ENCODE measurements at places on chromosomes 13 and 19.

- DNase-seq = no peak
These were observed 65.6 kb downstream of the ARHGAP35 start for GRCh38 chr19:46926170-46927071.

DNA sequence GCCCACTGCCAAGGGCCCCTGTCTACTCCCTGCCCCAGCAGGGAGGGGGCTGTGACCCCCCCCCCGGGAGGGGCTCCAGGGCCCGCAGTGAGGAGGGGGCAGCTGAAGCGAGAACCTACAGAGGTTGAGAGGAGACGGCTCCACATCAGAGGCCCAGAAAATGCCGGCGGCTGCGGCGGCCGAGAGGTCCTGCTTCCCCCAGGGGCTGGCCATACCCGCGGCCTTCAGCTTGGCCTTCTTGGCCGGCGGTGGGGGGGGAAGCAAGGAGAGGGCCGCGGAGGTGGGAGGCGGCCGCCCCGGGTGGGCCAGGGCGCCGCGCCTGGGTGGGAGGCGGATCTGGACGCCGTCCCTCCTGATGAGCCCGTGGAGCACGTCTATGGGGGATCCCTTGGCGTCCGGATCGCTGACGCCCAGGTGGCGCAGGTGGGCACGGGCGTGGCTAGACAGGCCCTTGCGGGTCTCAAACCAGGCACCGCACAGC, 9.2 kb upstream of the AKAP8L start:
- DNase-seq = no peak

DNA sequence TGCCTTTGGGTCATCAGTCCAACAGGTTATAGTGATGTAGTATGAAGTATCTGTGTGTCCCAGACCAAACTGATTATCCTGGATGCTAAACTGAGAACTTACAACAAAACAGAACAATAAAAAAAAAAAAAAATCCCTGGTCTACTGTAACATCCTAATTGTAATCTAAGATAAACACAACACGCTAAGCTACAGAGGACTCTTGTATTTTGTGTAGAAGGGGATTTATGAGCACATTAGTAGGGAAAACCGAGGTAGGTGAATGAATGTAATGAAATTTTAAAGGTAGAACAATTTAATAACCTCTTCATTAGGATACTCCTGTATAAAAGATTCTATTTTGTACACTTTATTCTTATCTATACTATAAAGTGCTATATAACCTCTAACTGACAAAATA, 424.1 kb downstream of the NDFIP2 start:
- DNase-seq = no peak

DNA sequence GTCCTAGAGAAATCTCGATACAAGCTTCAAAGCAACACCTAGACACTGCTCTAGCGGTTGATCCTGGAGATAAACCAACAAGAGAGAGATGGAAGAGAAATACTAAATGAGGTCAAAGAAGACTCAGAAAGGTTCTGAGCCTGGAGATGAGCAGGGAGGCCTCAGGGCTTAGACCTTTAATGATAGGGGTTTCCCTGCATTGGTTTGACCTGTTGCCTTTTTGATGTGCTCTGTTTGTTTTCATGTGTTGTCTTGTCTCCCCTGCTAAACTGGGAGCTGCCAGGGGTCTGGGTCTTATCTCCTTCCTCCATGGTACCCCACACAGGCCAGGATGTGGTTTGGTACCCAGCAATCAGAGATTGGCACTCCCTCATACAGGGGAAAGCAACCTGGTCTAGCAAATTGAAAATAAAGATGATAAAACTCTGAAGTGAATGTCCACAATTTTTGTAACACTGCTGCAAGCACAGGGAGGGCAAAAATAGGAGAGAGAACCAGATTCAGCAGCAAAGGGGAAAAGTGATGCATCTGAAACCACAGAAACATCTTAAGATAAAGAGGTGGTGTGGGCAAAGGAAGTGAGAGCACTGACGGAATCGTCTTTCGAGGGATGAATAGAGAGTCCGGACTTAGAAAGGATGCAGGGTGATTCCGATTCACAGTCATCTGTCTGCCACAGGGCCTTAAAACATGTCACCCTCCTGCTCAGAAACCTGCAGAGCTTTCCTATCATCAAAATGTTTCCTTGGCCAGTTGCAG, 3.5 kb downstream of the FFAR2 start:
- no peak for DNase-seq

DNA sequence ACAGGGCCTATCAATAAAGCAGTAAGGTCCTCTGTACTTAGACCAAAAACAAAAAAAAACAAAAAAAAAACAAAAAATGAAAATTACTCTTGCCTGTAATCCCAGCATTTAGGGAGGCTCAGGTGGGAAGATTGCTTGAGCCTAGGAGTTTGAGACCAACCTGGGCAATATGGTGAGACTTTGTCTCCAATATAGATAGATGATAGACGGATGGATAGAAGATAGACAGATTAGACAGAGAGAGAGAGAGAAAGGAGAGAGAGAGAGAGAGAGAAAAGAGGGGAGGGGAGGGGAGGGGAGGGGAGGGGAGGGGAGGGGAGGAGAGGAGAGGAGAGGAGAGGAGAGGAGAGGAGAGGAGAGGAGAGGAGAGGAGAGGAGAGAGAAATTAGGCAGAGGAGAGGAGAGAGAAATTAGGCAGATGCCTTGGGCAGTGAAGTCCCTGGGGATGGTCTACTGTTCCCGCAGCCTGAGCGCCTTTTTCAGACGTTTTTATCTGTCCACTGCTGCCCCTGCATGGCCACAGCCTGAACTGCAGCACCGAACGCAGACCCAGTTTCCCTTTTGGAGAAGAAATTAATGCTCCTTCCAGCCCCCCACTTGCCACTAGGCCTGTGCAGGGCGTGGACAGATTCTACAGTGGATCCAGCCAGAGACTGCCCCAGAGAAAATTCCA, 9.8 kb upstream of the ZNF627 start:
- DNase-seq = no peak

DNA sequence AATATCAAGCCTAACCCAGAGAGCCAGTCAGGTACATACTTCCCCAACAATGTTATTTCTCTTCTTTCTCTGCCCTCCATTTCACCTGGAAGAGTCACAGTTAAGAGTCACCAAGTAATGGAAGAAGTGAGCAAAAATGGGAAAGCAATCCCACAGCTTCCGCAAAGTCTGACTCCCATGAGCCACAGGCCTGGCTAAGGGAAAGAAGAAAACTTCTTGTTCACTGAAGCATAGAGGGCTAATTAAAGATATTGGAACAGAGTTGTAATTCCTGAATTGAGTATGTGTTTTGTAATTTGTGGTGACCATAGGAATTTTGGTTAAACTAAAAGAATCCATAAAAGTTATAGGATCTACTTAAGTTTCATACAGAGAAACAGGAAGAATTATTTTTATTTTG, 830.9 kb upstream of the PCDH20 start:
- no peak for DNase-seq

DNA sequence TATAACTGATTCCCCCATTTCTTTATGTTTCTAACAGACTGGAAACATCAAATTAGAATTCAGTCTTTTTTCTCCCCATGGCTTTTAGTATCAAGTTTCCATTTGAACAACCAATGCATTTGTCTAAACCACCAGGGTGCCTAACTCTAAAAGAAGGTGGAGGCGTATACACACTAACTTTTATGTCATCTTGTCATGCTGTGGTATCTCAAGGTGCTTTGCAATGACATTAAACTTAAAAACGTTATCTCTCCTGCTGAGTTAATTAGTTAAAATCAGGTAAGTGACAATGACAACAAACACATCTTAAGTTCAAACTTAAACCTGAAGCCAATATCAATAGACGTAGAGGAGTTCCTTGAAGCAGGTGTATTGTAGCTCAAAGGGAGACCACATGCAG, 1001.7 kb downstream of the PCDH17 start:
- DNase-seq = no peak

GRCh38 chr13:99698816-99699099, 197.5 kb downstream of the TM9SF2 start:
- no peak for DNase-seq

GRCh38 chr13:69980799-69981198, 126.8 kb upstream of the ATXN8OS start:
- DNase-seq = no peak

DNA sequence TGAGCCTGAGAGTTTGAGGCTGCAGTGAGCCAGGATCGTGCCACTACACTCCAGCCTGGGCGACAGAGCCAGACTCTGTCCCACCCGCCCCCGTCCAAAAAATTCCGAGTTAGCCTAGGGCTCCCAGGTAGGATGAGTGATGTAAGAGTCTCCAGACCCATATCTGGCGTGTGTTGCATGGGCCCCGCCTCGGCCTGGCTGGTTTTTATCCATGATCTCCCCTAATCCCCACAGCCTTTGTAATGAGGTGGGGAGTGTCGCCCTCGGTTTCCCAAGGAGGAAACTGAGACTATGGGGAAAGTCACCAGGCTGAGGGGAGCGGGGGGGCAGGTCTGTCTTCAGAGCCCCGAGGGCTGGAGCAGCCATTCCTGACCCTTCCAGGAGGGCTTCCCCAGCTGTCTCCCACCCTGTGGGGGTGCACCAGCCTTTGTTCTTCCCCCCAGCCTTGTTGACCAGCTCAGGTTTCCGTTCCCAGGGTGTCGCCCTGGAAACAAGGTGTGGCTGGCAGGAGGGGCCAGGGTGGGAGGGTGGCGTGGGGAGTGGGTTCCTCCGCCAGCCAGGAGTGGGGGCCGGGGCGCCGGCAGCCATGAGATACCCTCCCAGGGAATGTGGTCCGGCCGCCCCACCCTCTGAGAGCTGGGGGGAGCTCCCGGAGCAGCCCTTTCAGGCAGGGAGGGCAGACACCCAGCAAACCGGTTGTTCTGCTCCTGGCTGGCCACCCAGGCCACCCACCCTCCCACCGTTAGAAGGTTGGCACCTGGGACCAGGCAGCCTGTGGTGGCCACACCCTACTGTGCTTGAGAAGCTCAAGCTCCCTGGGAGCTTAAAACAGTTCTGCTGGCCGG, 11.5 kb downstream of the MYH14 start:
- no peak for DNase-seq

- DNase-seq = no peak
These were observed 11.9 kb upstream of the DHRS12 start for GRCh38 chr13:51815848-51816247.

GRCh38 chr19:616062-616700, 17.2 kb downstream of the POLRMT start:
- DNase-seq = no peak

DNA sequence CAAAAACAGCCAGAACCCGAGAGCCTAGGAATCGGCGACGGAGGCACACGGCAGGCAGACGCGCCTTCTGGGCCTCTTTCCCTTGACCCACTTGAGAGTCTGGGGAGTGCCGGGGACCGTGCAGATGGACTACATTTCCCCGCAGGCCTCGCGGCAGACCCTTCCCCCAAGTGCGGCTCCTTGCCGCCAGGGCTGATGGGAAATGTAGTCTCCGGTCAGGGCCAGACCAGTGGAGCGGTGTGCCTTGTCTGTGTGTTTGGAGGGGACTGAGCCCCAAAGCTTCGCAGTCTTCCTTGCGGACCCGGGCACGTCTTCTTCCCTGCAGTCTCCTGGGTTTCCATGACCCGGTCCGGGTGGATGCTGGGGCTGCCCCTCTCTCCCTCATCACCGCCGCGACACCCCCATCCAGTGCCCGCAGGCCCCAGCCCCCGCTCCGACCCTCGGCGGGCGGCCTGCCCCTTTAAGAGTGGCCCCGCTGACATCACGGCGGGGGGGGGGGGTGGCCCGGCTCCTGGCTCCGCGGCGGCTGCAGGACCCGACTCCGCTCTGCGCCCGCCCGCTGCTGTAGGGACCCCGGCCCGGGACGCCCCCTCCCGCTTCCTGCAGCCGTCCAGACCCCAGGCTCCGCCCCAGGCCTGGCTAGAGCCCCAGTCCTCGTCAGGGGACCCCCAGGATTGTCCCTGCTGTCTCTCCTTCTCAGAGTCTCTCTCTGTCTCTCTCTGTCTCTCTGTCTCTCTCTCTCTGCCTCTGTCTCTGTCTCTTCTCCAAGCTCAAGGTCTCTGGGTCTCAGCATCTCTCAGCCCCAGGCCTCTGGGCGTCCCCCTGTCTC, 758 bp upstream of the CACNG7 start:
- no peak for DNase-seq

- no peak for DNase-seq
These were observed 69.6 kb downstream of the RYR1 start for GRCh38 chr19:38503077-38503410.

GRCh38 chr19:1040476-1041271, 767 bp downstream of the ABCA7 start:
- DNase-seq = no peak

DNA sequence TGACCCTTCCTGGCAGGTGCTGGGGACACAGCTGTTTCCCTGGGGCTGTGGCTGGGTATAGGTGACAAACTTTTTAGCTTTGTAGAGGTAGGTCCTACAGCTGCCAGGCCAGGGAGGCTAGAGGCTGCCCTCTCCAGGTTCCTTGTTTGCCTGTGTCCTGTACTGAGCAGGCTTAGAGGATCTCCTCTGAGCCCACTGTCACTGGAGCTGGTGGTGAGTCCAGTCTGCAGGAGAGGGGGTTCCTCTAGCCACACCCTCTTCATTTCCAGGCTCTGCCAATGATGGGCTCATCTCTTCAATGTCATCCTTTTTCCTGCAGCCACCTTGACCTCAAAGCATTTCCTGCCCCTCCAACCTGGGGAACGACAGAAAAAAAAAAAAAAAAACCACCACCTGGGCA, 12.6 kb upstream of the RAB11B start:
- DNase-seq = no peak

GRCh38 chr19:2798733-2799132, 13.4 kb downstream of the THOP1 start:
- no peak for DNase-seq

DNA sequence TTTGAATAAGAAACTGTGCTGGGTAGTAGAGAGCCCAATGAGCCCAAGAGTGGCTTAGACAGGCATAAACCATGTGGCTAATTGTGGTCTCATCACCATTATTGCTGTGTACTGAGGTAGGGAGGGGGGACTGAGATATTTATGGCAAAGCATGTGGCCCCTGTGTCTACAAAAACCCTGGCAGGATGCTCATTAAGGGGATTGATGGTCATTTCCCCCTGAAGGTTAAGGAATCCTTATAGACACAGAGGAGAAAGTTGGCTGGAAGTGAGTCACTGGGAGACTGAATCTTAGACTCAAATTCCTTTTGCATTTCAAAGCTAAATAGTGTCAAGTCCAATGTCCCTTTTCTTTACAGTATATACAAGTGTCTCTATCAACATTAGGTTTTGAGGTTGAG, 9.8 kb upstream of the DACT3 start:
- no peak for DNase-seq

- DNase-seq = no peak
These were observed 903 bp downstream of the LATS2 start for GRCh38 chr13:21060338-21061028.

GRCh38 chr19:58218899-58219298, 9.8 kb upstream of the ZNF544 start:
- no peak for DNase-seq

GRCh38 chr19:17411801-17412200, 6.4 kb upstream of the BST2 start:
- no peak for DNase-seq

- DNase-seq = no peak
These were observed 184.1 kb upstream of the EDNRB start for GRCh38 chr13:78102741-78103140.

DNA sequence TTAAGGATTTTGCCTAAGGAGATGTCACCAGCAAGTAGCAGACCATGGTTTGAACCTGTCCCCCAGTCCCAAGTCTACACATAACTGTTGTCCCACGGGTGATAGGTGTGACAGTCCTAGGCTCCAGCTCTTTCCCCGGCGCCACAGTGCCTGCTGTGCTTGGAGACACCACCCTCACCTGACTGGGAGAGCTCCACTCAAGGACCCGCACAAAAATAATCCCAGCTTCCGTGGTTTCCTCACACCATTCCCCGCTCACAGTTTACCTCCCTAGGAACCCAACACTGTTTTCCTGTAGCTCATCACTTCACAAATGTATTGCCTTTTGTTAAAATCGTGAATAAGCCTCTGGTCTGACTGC, 19.8 kb upstream of the RASA3 start:
- no peak for DNase-seq

GRCh38 chr19:38862321-38863059, 12.7 kb upstream of the HNRNPL start:
- no peak for DNase-seq

Data from mesenteric fat pad (tissue), 1 donor.